Motor neuron (in vitro differentiated cells): ENCODE measurements at places on chromosomes 1 and 21.

DNA sequence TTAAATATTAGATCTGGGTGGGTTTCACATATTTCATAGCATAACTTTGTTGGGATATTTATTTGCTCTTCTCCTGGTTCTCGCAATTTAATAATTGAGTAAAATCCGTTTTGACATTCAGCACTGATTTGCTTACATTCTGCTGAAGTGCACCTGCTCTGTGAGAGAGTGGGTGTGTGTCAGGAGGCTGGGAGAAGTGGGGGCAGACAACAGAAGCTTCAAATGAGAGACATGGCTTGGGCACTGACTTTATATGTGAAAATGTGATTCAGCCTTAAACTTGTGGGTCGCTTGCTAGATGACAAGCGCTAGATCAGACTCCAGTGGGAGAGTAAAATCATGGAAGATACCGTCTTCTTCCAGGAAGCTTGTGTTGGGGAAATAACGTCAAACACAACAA lies 32.4 kb upstream of the KCNA2 start:
- ATAC-seq: no peak

GRCh38 chr1:57470036-57470435 lies 46.2 kb upstream of the DAB1 start:
- peak; percentile 4 for ATAC-seq

DNA sequence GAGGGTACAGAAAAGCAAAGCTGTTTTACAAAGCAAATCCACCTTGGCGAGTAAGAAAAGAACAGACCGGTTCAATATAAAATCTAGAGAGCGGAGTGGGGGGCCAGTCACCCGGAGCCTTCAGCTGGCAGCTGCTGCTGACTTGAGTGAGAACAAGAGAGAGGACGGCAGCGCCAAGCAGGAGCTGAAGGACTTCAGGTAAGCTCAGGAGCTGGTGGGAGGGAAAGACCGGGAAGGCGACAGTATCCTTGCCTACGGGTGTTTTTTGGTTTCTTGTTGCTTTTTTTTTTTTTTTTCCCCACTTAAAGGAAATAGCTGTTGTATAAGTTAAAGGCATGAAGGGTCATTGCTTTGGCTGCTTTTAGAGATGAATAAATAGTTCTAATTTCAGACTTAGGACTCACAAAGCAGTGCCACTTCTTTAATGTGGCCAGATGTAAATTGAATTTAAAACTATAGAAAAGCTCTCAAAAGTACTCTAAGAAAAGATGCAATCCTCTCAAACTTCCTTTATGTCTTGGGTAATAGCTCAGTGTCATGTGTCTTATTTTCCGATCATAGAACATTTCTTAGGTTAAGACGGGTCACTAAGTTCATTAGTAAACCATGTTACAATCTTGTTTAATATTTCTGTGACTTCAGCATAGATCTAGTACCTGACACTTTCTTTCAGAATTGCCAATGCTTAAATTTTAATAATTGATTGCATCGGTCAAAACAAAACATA lies 82.8 kb downstream of the PRDM2 start:
- ATAC-seq: no peak

DNA sequence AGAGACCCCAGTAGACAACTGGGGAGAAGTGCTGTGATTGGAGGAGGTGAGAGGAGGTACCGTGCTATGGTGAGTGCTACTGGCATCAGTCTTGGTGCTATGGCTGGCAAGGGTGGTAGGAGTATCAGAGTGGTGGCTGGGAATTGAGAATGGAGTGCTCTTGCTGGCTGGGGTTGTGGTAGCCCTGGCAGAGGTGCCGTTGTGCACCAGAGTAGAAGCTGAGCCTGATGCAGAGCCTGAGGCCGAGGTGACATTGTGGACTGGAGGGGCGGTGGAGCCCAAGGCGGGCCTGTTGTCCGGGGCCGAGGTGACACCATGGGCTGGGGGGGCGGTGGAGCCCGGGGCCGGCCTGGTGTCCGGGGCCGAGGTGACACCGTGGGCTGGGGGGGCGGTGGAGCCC lies 14.6 kb downstream of the TRIM46 start:
- no peak for ATAC-seq

- peak; percentile 90 for ATAC-seq
Observed at GRCh38 chr21:27406300-27407009, 439.6 kb upstream of the ADAMTS5 start.
